ENCODE measurements at places on chromosomes 13 and 19. TPM values are rescaled to one million over a fixed set of nuclear protein-coding genes. Genes with fewer than 3 reads are reported as not detected.

DNA sequence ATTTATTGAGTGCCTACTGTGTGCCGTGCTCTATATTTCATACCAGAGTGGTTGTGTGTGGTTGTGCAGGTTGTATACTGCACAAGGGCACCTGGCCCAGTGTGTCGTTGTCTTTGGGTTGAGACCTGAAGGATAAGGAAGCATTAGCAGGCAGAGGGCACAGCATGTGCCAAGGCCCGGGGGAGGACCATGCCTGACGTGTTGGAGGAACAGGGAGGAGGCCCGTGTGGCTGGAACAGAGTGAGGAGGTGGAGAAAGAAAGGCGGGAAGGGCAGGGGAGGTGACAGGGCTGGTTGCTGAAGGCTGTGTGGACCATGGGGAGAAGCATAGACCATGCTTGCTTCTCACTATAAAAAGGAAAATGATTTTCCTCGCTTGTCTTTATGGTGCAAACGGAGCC is 26.8 kb downstream of the CELF5 start:
- no peaks in the 10 kb centered on the region for H3K4me1 ChIP-seq
- no peak for DNase-seq
- H3K27me3 ChIP-seq: peaks cover 12% of the 10 kb centered on the region
- no peaks in the 10 kb centered on the region for H3K36me3 ChIP-seq
- H3K27ac ChIP-seq: no peak overlapping the region

DNA sequence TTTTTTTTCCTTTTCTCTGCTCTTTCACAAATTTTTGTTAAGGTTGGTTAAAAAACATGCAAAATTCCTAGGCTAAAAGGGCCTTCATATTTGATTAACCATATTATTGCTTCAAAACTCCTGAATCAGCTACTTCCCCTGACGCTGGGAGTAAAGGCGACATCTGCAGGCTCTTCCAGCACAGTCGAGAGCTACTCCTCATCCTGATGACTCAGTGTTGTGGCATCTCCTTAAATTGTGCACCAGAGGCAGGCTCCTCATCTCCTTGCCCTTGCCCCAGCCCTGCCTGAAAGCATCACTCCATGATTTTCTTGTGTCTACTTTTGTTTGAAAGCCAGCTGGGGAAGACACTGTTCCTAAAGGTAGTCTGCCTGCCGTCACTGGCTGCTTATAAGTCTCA is 24.5 kb upstream of the SOX1 start:
- no peak overlapping the region for H3K27ac ChIP-seq
- H3K27me3 ChIP-seq: peaks cover 20% of the 10 kb centered on the region
- H3K4me1 ChIP-seq: no peaks in the 10 kb centered on the region
- no peak overlapping the region for H3K4me3 ChIP-seq
- no peaks in the 10 kb centered on the region for H3K36me3 ChIP-seq

Gene SPRED3
- 1.8 TPM for total RNA-seq

Gene RGL3
- total RNA-seq: not detected

- no peaks in the 10 kb centered on the region for H3K27me3 ChIP-seq
- H3K36me3 ChIP-seq: peaks cover 51% of the 10 kb centered on the region
- no peak overlapping the region for H3K4me3 ChIP-seq
- H3K4me1 ChIP-seq: no peaks in the 10 kb centered on the region
These were observed 30.2 kb downstream of the ZNF382 start for GRCh38 chr19:36635342-36635741.

- DNase-seq: no peak
- H3K4me1 ChIP-seq: no peaks in the 10 kb centered on the region
- H3K36me3 ChIP-seq: no peaks in the 10 kb centered on the region
- H3K27ac ChIP-seq: no peak overlapping the region
- peaks cover 4% of the 10 kb centered on the region for H3K27me3 ChIP-seq
These were observed 33.6 kb downstream of the TNFSF11 start for GRCh38 chr13:42607546-42607945.

Gene LIM2
- not detected for total RNA-seq
